ENCODE measurements at places on chromosomes 12 and 14. TPM values are rescaled to one million over a fixed set of nuclear protein-coding genes. Genes with fewer than 3 reads are reported as not detected.

DNA sequence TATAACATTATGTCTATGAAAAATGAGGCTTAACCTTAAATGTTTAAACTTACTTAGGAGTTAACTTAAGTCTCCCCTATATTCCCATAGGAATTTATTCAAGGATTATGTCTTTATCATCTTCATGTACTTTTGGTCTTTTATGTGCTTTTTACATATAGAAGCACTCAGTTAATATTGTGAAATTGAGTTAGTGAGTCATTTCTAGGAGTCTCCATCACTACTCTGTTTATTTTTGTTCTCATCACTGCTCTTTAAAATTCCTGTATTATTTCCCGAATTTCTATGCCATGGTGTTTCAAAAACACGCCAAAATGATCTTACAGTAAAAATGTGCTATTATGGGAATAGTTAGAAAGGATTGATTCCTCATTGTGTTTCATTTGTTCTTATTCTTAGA is 31.6 kb downstream of the TBC1D15 start:
- no peaks in the 10 kb centered on the region for H3K27me3 ChIP-seq
- H3K27ac ChIP-seq: peak overlapping the region; percentile 47
- H3K4me1 ChIP-seq: peaks cover 9% of the 10 kb centered on the region
- H3K36me3 ChIP-seq: peaks cover 25% of the 10 kb centered on the region

DNA sequence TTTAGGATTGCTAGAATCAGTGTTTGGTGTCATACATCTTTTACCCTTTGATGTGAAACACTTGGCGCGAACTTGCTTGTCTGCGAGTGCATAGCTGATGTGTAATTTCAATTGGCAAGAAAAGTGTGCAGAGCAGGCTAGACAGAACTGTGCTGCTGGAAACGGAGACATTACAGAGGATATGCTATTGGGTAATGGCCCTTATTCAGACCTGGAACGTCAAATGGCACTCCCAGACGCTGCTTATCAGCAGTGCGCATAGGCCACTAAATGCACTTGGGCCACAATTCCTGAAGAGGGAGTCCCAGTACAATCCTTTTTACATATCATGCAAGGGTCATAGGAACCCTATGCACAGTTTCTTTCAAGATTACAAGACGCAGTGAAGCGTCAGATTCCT is 15.7 kb upstream of the SLC10A1 start:
- H3K4me3 ChIP-seq: no peak overlapping the region
- no peaks in the 10 kb centered on the region for H3K36me3 ChIP-seq
- H3K4me1 ChIP-seq: no peaks in the 10 kb centered on the region
- no peak overlapping the region for H3K27ac ChIP-seq

- no peak overlapping the region for H3K27ac ChIP-seq
- no peak for DNase-seq
- H3K4me1 ChIP-seq: peaks cover 16% of the 10 kb centered on the region
- H3K36me3 ChIP-seq: no peaks in the 10 kb centered on the region
These were observed 21.0 kb upstream of the SERPINA4 start for GRCh38 chr14:94540031-94540794.

DNA sequence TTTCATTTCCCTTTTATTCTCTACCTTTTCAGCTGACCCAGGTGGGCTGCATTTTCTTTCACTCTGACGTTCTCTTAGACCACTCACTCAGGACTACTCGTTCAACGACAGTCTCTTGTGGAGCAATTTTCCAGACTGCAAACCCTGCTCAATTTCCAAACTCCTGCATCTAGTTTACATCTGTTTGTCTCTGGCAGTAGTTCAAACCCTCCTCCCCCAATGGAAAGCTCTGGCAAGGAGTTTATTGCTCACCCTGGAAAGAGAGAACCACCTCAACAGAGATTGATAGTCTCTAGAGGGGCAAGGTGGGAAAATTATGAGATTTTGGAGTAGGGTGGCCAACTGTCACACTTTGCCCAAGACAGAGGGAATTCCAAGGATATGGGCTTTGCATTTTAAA is 130.2 kb downstream of the TSHR start:
- peaks cover 20% of the 10 kb centered on the region for H3K27me3 ChIP-seq
- H3K4me1 ChIP-seq: no peaks in the 10 kb centered on the region
- no peak overlapping the region for H3K27ac ChIP-seq
- no peak overlapping the region for H3K4me3 ChIP-seq
- H3K36me3 ChIP-seq: no peaks in the 10 kb centered on the region
- DNase-seq: no peak

GRCh38 chr12:47033789-47034555 is 45.4 kb upstream of the PCED1B start:
- H3K27ac ChIP-seq: peak overlapping the region; percentile 98
- peaks cover 16% of the 10 kb centered on the region for H3K36me3 ChIP-seq
- H3K4me3 ChIP-seq: peak overlapping the region; percentile 44
- H3K4me1 ChIP-seq: peaks cover 44% of the 10 kb centered on the region

Gene KIF5A
- 0.10 TPM for total RNA-seq

Gene HOXC10
- total RNA-seq: 0.71 TPM

DNA sequence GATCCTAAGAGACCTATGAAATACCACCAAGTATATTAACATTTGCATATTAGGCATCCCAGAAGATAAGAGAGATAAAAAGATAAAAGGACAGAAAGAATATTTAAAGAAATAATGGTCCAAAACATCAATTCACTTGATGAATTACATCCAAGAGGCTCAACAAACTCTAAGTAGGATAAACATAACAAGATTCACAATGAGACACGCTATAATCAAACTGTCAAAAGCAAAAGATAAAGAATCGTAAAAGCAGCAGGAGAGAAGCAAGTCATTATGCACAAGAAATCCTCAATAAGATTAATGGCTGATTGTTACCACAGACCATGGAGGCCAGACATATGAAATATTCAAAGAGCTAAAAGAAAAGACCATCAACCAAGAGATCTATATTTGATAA is 79.6 kb downstream of the PLCZ1 start:
- DNase-seq: no peak
- H3K36me3 ChIP-seq: no peaks in the 10 kb centered on the region
- H3K27me3 ChIP-seq: no peaks in the 10 kb centered on the region
- H3K4me1 ChIP-seq: no peaks in the 10 kb centered on the region
- H3K27ac ChIP-seq: no peak overlapping the region

GRCh38 chr12:1666685-1667162 is 24.1 kb upstream of the ADIPOR2 start:
- H3K27me3 ChIP-seq: no peaks in the 10 kb centered on the region
- peaks cover 15% of the 10 kb centered on the region for H3K36me3 ChIP-seq
- peaks cover 47% of the 10 kb centered on the region for H3K4me1 ChIP-seq
- no peak overlapping the region for H3K4me3 ChIP-seq

Gene EGLN3
- 3.1 TPM for total RNA-seq

DNA sequence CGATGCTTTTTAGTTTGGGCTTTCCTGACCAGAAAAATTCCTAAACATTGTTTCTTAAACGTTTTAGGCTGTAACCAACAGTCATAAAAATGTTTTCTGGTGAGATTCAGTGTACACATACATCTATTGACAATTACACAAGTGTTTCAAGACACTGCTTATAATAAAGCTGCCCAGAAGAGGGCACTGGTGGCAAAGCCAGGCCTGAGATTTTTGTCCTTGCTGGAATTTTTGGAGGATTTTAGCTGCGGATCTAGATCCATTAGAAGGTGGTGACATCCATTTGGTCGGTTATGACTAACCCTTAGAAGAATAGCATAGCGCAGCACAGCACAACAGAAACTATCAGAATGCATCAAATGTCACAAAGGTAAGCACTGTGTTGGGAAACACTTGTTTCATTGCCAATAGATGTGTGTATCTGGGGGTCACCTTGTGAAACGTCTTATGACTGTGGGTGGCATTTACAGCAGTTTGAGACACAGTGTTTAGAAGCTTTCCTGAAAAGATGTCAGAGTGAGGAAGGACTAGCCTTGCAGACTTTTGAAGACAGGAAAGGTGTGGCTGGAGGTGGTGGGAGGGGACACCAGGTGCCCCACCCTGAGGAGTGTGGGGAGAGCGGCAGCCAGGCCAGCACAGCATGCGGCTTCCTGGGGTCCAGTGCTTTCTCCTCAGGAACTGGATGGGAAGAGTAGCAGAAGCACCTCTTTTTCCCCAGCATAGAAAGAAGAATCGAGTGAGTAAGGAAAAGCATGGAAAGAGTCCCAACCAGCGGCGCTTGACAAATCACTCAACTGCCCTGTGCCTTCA is 54.7 kb upstream of the FKBP4 start:
- peak; percentile 43 for DNase-seq
- H3K27me3 ChIP-seq: peaks cover 91% of the 10 kb centered on the region
- no peaks in the 10 kb centered on the region for H3K4me1 ChIP-seq
- H3K27ac ChIP-seq: no peak overlapping the region

- peaks cover 53% of the 10 kb centered on the region for H3K4me1 ChIP-seq
- H3K27ac ChIP-seq: peak overlapping the region; percentile 3
- H3K27me3 ChIP-seq: no peaks in the 10 kb centered on the region
- no peak for DNase-seq
These were observed 249.5 kb downstream of the PHLDA1 start for GRCh38 chr12:75782069-75782581.

Gene SPRYD3
- total RNA-seq: 12.9 TPM

DNA sequence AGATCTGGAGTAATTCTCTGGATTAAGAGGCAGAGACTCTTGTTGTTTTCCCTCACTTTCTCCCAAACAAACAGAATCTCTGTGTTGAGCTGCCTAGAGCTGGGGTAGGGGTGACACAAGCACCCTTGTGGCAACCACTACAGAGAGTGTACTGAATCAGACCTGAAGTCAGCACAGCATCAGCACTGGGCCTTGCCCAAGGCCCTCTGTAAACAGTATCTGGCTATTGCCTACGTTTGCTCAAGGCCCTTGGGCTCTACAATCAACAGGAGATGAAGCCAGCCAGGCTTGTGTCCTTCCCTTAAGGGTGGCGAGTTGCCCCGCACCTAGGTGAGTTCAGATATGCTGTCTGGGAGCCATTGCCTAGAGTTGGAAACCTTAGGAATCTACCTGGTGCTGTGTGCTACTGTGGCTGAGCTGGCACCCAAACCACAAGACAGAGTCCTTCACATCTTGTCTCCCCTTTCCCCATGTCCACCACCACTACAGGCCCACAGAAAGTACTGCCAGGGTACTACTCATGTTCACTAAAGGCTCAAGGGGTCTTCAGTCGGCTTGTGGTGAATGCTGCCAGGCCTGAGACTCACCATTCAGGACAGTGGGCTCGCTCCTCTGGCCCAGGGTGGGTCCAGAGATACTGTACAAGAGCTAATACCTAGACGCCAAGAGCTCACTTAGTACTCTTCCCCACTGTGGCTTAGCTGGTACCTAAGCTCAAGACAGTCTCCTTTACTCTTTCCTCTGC is 206.8 kb downstream of the SYNE2 start:
- no peaks in the 10 kb centered on the region for H3K27me3 ChIP-seq
- DNase-seq: no peak
- no peak overlapping the region for H3K4me3 ChIP-seq
- H3K27ac ChIP-seq: no peak overlapping the region
- H3K4me1 ChIP-seq: peaks cover 20% of the 10 kb centered on the region

DNA sequence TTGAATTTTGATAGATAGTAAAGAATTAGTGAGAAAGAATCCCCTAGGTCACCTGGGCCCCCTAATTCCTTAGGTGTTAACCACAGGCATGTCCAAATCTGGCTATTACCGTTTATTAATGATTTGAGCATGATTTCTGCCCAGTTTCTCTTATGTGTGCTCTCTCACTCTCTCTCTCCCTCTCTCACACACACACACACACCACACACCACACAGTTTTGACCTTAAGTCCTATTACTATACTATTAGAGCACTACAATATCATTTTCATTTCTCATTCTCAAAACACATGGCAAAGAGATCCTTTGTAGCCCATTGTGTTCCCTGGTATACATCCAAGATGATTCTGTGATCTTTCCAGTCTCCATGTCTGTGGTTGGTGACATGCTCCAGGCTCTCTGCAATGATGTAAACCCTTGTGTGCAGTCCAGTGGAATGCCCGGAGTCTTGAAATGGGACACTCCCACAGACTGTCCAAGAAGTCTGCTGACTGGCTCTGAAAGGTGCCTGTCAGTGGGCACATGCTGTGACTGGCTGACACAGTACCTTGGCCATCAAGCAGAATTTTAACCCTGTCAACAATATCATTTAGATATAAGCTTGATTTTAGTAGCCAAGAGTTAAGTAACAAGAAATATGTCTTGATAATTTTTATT is 96.2 kb downstream of the FIGNL2 start:
- no peak overlapping the region for H3K27ac ChIP-seq
- H3K4me1 ChIP-seq: peaks cover 9% of the 10 kb centered on the region
- peaks cover 6% of the 10 kb centered on the region for H3K36me3 ChIP-seq
- H3K4me3 ChIP-seq: no peak overlapping the region
- peak; percentile 3 for DNase-seq
- no peaks in the 10 kb centered on the region for H3K27me3 ChIP-seq

- H3K36me3 ChIP-seq: no peaks in the 10 kb centered on the region
- no peak overlapping the region for H3K4me3 ChIP-seq
- no peak overlapping the region for H3K27ac ChIP-seq
- H3K4me1 ChIP-seq: no peaks in the 10 kb centered on the region
- no peaks in the 10 kb centered on the region for H3K27me3 ChIP-seq
These were observed 103.0 kb downstream of the C12orf42 start for GRCh38 chr12:103392722-103393121.

GRCh38 chr12:16719713-16720416 is 113.9 kb upstream of the LMO3 start:
- no peaks in the 10 kb centered on the region for H3K4me1 ChIP-seq
- no peak for DNase-seq
- no peak overlapping the region for H3K4me3 ChIP-seq
- H3K27me3 ChIP-seq: no peaks in the 10 kb centered on the region
- no peak overlapping the region for H3K27ac ChIP-seq

DNA sequence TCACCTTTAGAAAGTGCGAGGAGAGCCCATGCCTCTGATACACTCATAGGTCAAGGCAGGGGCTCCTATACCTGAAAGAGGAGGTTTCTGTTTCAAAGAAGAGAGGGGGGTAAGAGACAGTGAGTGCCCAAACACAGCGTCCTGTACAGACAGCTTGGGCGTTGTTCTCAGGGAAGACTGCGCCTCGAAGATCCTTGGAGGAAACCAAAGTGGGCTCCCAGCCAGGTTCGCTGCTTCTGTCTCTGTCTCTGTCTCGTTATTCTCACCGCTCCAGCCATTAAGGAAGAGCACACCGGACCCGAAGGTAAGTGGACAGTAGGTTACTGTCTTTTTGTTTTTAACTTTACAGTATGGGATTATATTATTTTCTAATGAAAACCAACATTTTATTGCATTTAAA is 5.8 kb upstream of the IFI27 start:
- no peaks in the 10 kb centered on the region for H3K27me3 ChIP-seq
- H3K4me1 ChIP-seq: peaks cover 2% of the 10 kb centered on the region
- H3K36me3 ChIP-seq: no peaks in the 10 kb centered on the region
- no peak overlapping the region for H3K27ac ChIP-seq

DNA sequence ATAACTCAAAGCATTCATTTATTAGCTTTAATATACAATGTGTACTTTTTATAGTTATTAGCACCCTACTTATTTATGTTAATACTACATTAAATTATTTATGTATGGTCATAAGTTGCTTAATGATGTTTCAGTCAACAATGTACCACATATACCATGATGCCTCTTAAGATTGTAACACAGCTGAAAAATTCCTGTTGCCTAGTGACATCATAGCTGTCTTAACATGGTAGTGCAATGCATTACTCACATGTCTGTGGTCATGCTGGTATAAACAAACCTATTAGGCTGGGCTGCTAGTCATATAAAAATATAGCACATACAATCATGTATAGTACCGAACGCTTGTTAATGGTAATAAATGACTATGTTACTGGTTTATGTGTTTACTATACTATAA is 120.4 kb downstream of the ANO6 start:
- H3K36me3 ChIP-seq: no peaks in the 10 kb centered on the region
- H3K27me3 ChIP-seq: no peaks in the 10 kb centered on the region
- DNase-seq: no peak
- H3K4me1 ChIP-seq: no peaks in the 10 kb centered on the region

- no peaks in the 10 kb centered on the region for H3K4me1 ChIP-seq
- no peaks in the 10 kb centered on the region for H3K27me3 ChIP-seq
- H3K4me3 ChIP-seq: no peak overlapping the region
- no peaks in the 10 kb centered on the region for H3K36me3 ChIP-seq
- DNase-seq: no peak
- no peak overlapping the region for H3K27ac ChIP-seq
These were observed 282.9 kb downstream of the CCER1 start for GRCh38 chr12:90672081-90672480.

Gene RTRAF
- 166 TPM for total RNA-seq
